ENCODE measurements at places on chromosomes 2 and 18.

DNA sequence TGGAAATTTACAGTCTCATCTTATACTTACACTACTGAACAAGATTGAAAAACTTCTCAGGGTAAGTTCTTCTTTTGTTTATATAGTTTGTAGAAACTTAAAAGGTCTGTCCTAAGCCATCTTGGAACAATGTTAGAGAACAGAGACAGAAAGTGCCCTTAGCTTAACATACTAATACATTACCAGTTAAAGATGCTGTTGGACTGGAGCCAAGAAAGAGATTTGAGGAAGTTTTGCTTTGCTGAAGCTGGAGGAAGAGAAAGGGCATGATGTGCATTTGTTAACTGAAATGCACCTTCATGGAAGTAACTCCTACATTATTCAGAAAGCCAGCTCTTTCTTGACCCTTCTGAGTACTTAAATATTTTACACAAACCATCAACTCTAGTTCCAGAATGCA, 66.5 kb upstream of the TNFRSF11A start:
- no peak for DNase-seq

GRCh38 chr2:147589127-147589526, 255.7 kb upstream of the ACVR2A start:
- no peak for DNase-seq

DNA sequence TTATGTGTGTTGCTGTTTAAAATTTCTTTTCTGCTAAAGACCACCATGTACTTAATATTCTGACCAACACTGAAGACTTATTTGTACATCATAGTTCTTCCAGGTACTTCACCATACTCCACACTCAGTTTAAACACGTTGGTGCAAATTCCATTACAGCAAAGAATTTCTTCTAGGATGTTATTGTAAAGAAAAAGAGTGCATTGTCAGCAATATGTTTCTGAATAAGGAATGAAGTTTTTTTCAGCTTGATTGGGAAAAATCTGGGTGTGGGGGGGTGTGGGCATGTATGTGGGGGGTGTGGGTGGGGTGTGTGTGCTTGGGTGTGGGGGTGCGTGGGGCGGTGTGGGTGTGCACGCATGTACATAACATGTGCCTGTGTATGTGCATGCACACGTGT, 164.1 kb downstream of the PTGR3 start:
- DNase-seq = no peak

DNA sequence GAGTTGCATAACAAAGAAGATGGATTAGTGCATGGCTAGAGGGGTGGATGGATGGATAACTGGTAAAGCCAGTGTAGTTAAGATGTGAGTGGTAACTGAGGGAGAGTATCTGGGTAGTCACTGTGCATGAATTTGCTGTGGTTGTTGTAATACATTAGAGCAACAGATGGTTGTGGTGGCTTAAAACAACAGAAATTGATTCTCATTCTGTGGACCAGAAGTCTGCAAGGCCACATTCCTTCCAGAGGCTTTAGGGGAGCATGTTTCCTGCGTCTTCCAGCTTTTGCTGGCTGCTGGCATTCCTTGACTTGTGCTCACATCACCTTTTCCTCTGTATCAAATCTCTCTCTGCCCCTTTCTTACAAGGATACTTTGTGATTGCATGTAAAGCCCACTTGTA, 155.4 kb downstream of the ASB1 start:
- DNase-seq = no peak

DNA sequence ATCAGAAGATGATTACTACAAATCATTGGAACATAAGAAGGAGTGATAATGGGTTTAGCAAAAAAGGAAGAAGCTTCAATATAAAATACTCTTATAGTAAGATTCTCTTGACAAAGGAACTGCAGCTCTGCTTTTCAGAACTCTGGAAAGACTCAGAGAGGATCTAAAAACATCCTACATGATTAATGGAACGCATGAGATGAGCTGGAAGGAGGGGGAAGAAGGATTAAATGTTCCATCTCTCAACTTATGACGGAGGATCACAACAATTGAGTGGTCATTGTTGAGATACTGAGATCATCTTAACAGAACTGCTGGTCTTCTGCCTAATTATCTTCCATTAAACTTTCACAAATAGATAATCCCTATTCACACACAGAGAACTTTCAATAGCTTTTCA, 267.5 kb upstream of the SLC8A1 start:
- no peak for DNase-seq

GRCh38 chr18:12074736-12075135, 18.9 kb upstream of the ANKRD62 start:
- DNase-seq = no peak

- DNase-seq = no peak
Measured at GRCh38 chr2:155679647-155680046, 652.9 kb downstream of the NR4A2 start.

- DNase-seq = no peak
Measured at GRCh38 chr2:86225581-86225980, 26.3 kb downstream of the MRPL35 start.

DNA sequence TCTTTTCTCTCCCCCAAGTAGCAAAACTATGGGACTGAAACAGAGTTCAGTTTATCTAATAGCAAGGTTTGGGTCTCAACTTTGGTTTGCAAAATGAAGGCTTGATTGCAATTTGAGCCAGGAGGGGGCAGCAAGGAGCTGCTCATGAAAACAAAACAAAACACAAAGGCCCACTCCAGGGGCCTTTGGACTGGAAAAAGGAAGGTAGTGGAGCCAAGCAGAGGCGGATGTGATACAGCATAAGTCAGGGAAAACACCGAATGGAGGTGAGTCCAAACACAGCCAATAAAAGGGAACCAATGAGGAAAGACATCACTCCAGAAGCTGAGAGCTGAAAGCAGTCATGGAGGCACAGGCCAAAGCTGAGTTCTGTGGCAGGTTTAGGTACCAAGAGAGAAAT, 799.7 kb upstream of the ACVR2A start:
- DNase-seq = no peak

GRCh38 chr2:22634167-22634566, 750.8 kb upstream of the KLHL29 start:
- DNase-seq = no peak

GRCh38 chr18:26208977-26209376, 17.3 kb upstream of the TAF4B start:
- no peak for DNase-seq

- no peak for DNase-seq
Measured at GRCh38 chr2:36351736-36352349, 3.7 kb upstream of the CRIM1 start.

GRCh38 chr2:46977899-46978298, 62.3 kb upstream of the MCFD2 start:
- no peak for DNase-seq

GRCh38 chr18:23949863-23950262, 64.7 kb upstream of the TTC39C start:
- DNase-seq = no peak

- DNase-seq = no peak
Measured at GRCh38 chr2:235492850-235493344, 946 bp upstream of the AGAP1 start.

- DNase-seq = no peak
Measured at GRCh38 chr18:12441475-12442034, 33.8 kb downstream of the PRELID3A start.

DNA sequence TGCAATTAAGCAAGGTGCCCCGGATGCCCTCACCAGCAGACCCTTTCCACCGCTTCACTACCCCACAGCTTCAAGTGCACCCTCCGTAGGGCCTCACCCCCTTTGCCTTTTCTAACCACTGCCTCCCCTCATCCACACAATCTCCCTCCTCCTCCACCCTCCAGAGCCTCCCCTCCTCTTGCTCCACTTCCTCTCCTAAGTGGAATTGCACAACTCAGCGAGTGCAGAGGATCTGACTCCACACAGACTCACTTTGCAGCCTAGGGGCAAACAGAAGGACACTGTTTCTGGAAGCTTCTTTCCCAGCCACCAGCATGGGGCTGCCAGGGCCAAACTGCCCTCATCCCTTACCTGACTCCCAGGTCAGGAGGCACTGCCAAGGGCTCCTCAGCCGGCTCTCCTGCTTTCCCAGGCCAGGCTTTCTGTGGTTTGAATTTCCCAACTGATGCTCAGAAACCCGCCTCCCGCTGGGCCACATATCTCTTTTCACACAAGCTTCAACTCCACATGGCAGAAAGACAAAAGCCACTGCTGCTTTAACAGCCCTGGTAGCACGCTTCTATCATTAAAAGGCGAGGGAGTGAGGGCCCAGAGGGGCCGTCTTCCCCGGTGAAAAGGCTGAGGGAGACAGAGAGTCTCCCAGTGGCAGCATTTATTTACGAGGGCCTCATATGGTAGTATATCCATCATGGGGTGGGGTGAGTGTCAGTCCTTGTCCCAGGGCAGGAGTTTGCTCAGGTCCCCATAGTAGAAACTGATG, 74.7 kb upstream of the MGAT4A start:
- DNase-seq = no peak

- DNase-seq = no peak
Measured at GRCh38 chr2:195636890-195637289, 20.1 kb upstream of the SLC39A10 start.

- DNase-seq = no peak
Measured at GRCh38 chr2:54360055-54360792, 95.9 kb upstream of the SPTBN1 start.

- DNase-seq = no peak
Measured at GRCh38 chr2:118911166-118911856, 30.7 kb upstream of the MARCO start.

DNA sequence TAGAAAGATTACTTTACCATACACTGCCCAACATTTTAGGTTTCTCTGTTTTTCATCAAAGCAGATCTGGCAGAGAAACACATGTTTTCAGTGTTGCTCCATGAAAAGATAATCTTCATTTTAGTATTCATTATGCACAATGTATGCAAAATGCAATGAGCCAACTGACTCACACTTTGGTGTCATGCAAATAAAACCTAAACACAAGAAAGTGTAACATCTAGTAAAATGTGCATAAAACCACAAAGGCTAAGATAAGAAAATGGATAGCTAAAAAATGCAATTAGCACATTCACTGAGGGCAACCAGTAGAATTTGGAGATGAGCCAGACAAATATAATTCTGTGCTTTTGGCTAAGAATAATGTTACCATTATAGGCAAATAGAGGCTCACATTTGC, 203.5 kb upstream of the UBE2E3 start:
- DNase-seq = no peak

- no peak for DNase-seq
Measured at GRCh38 chr2:147006736-147007141, 838.1 kb upstream of the ACVR2A start.

- no peak for DNase-seq
Measured at GRCh38 chr18:36376361-36376760, 78.8 kb downstream of the FHOD3 start.

DNA sequence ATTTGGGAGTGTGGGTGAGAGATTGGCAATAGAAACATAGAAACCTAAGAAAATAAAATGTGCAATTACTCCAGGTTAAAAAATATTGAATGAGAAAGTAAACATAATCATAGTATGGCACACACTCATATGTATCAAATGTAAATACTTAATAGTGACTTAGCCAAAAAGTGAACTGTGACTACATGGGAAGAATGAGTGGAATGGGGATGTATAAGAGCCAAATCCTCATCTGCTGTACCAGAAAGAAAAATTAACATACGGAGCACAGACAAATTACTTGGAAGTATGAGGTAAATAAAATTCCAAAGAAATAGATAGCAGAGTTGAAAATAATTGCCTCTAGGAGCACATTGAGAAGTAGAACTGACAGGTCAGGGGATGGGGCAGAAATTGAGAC, 4.0 kb downstream of the FLACC1 start:
- DNase-seq = no peak

GRCh38 chr2:46983065-46983801, 67.6 kb upstream of the MCFD2 start:
- DNase-seq = no peak

- no peak for DNase-seq
Measured at GRCh38 chr18:24199372-24199962, 60.6 kb downstream of the CABYR start.
